ENCODE measurements at places on chromosomes 1 and 21.

- no peak for DNase-seq
These were observed 50.7 kb downstream of the ARHGEF16 start for GRCh38 chr1:3505161-3505560.

GRCh38 chr1:236128646-236129178 is 13.6 kb upstream of the GPR137B start:
- no peak for DNase-seq

DNA sequence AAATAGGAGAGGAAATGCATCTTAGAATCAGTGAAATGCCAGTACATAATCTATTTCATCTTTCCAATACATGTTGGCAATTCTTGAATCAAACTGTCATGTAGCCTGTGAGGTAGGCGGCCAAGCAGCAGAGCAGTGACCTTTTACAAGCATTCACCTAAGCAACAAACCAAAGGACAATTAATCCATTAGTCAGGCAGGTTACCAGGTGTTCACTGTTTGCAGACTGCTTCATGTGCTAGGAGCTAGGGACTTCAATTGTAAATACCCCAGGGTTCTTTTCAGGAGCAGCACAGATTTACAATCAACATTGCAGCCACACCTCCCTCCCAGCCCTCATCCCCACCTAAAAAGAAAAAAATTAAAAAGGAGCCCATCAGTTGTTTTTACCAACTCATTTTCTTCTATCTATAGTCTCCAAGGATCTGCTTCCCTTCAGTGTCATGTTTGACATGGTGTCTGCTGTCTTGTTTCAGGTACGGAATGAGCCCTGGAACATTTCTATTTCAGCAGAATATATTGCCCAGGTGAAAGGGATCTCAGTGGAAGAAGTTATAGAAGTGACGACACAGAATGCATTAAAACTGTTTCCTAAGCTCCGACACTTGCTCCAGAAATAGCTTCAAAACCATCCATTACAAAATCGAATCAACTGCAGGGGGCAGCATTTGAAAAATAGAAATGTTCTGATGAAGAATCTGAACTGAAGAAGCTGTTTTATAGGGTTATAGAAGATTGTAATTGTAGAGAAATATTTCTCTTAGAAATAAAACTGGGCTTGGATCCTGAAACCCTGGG is 23.0 kb downstream of the TATDN3 start:
- DNase-seq: no peak

DNA sequence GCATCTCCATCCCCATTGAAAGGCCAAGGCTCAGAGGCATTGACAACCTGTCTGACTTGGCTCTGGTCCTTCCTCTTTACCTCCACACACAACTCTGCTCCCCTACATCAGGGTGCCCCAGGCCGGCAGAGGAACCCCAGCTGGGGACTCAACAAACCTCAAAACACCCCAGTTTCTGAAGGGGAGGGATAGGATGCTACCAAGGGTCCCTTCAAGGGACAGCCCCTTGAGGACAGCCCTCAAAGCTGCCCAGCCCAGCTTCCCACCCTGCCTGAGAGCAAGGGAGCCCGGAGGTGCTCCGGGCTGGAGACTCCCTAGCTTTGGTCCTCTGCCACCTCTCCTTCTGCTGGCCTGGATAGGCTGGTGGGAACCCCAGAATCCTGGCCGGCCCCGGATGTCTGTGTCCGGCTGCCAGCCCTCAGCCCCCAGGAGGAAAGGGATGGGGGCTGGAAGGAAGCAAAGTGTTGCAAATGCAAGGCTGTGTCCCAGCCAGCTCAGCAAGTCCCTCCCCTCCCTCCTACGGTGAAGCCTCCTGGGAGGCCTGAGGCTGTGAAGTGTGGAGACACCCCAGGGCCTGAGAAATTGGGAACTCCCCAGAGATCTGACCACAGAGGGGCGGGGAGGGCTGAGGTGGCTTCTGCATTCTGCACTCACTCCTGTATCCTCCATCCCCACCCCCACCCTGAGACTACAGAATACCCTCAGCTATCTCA is 1.1 kb upstream of the MARCKSL1 start:
- no peak for DNase-seq

DNA sequence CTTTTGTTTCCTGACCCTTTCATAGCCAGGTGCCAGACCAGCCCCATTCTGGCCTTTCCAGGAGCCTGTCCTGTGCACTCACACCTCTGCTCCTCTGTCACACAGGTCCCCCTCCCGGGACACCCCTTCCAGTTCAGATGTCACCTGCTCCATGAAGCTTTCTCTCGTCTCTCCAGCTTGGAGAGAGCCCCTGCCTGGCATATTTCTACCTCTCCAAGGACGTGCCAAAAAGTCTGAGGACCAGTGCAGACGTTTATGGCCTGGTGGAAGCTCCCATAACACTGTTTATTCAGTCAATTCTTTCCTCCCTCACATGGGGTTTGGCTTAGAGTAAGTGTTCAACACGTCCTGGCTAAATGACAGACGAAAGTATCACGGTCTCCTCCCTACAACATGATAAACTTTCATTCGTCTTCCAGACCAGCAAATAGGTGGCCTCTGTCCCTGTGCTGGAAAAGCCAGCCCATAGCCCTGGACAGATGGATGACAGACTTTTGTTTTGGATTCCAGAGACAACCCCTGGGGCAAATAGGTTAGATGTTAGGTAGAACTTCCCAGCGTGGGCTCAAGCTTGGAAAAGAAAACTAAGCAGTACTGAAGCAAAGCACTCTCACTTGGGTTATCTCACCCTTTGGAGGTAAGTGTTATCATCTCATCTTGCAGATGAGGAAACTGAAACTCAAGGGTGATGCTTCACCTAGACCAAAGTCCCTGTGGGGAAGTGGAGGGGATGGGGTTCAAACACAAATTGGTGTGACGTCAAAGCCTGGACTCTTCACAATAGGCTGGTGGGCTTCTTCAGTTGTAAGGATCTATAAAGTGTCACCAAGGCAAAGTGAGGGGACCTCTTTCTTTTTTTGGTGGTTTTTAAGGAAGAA is 52.9 kb upstream of the ECE1 start:
- no peak for DNase-seq

- DNase-seq: no peak
These were observed 33.5 kb upstream of the C1orf53 start for GRCh38 chr1:197868751-197869489.

DNA sequence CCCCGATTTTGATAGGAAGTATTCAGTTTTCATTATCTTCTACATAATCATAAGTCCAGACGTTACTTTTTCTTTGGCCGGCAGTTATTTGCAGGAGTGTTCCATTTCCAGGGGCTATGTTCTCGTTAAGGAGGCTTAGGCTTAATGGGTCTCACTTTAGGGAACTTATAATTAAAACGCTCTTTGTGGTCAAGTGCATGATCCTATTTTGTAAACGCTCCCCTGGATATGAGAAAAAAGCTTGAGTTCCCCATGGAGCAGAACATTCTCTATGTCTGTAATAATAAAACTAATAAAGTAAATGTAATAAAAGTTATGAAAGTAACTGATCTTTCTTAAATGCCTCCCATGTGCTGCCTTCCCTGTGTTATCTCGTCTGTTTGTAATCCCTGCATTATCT is 48.7 kb upstream of the GPR153 start:
- no peak for DNase-seq

- DNase-seq: no peak
These were observed 21.8 kb downstream of the SLC1A7 start for GRCh38 chr1:53120659-53121058.

DNA sequence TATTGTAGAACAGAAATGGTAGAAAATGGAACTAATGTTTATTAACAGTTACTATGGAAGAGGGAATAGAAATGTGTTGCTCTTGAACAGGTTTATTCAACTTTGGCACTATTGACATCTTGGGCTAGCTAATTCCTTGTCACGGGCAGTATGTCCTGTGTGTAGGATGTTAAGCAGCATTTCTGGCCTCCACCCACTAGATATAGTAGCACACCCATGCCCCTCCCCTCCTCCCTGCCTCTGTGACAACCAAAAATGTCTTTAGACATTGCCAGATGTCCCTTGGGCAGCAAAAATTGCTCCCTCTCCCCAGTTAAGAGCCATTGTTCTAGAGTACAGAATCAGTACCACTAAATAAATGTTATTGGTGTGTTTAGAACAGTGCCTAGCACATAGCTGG is 91.4 kb upstream of the TPTE start:
- no peak for DNase-seq

- no peak for DNase-seq
These were observed 16.8 kb downstream of the LGR6 start for GRCh38 chr1:202210385-202210784.

DNA sequence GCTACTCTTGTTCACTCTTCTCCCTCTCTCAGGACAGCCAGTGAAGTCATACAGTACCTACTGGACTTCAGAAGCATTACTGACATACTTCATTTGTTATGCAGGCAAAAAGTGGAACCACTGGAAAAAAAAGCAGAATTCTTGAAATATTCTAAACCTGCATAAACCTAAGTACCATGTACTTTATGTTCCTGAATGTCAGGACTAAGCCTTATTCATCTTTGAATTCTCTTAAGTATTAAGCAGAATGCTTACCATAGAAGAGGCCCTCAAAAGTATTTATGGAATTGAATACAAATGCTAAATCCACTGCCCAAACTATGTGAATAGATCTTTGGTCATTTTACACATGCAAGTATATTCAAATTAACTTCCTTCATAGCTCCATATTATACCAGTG is 7.8 kb downstream of the PSMB2 start:
- no peak for DNase-seq

DNA sequence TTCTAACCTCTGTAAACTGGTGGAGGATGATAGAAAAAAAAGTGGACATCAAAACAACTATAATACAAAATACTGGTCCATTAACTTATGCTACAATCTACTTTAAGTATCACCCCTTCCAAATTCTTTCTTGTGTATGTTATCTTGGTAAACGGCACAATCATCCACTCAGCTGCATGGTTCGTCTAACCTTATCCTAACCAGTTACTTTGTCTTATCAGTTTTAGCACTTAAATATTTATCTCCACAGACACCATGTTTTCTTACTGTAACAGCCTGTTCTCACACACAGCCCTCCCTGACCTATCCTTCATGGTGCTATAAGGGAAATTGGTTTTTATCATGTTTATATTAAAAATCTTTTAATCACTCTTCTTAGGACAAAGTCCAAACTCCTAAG is 157.2 kb downstream of the PTGER3 start:
- no peak for DNase-seq

- no peak for DNase-seq
These were observed 32.8 kb upstream of the ECE1 start for GRCh38 chr1:21323091-21323490.

GRCh38 chr1:72780212-72780611 is 497.9 kb upstream of the NEGR1 start:
- no peak for DNase-seq

- no peak for DNase-seq
These were observed 43.1 kb upstream of the SGIP1 start for GRCh38 chr1:66490816-66491215.

DNA sequence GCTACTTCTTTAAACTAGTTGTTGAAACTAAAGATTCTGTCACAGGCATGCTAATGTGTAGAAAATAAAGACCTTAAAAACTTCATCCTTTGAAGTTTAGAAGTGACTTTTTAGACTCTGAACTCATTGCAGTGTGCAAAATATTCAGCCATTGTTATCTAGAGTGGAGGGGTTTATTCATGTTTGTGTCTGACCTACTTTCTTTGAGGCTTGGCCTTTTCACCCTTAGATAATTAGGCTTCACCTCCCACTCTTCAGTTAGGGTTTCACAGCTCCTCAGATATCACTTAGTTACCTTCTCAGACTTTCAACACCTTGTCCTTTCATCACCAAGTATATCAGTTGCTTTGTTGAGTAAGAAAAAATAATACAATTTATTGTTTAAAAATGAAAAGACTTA is 75.9 kb downstream of the IVNS1ABP start:
- no peak for DNase-seq

- no peak for DNase-seq
These were observed 143.0 kb downstream of the DNM3 start for GRCh38 chr1:171984262-171984661.

DNA sequence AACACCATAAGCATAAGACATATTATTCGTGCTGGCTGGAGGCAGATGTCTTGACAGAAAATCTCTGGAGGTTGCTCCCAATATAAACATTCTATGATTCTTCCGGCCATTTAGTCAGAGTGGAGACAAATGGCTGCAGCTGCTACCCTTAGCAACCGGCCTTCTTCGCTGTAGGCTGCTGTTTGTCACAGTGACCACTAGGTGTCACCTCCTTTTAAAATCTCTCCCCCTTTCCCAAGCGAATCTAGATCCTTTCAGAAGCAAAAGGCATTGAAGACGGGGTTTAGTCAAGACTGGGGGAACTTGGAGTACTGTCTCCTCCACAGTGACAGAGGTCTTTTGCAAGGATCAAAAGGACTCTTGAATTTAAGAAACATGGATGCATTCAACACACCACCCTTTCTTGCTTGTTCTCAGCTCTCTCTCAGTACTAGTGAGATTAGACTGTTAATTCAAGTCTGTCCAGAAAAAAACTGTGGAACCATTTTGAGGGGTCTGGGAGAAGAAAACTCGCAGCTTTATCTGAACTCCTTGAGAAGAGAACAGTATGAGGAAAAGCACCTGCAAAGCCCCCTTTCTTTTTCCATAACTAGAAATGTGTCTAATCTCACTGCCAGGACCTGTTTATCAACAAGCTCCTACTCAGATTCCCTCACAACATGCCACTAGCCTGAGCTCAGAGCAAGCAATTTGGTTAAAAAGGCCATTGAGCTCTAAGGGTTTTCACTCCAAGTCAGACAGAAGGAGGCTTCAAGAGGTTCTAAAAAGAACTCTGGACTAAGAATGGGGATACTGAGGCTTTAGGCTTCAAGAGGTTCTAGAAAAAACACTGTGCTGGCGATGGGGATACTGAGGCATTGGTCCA is 408.3 kb upstream of the PLXNA2 start:
- no peak for DNase-seq

DNA sequence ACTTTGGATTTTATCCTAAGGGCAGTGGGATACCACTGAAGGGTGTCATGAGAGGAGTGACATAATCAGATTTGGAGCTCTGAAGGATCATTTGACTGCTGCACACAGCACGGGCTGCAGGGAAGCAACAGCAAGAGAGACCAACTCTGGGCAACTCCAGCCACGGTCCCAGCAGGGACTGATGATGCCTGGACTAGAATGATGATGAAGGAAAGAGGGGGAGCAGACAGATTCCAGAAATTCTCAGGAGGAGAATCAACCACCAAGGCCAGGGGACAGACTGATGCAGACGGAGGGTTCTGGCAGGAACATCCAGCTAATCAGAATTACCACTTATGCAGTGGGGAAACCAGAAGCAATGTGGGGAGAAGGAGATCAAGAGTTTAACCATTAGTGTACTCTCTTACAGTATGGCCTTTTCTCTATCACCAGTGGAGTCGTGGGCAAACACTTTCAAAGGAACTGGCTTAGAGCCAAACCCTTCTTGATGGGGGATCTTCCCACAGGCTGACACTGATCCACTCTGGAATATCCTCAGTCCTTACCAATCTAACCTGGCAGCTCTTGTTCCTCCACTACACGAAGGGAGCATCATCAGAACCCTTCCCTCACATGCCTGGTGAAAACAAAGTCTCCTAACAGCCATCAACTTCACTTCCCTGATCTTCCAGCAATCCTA is 3.3 kb downstream of the URB1 start:
- no peak for DNase-seq

DNA sequence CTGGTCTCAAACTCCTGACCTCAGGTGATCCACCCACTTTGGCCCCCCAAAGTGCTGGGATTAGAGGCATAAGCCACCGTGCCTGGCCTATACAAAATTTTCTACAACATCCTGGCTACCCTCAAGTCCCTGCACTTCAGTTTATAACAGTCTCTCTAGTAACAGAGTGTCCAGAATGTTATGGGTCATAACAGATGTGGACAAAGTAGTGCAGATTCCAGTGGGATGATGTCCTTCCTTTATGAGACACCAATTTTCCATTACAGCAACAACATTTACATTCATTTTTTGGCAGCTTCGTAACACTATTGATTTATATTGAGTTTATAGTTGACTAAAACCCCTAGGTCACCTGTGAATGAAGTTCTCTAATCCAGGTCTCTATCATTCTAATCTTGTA is 429.4 kb upstream of the PTBP2 start:
- no peak for DNase-seq

Measured in thoracic aorta (tissue), 2 donors.